Daoy (cell line): ENCODE measurements at places on chromosomes 5 and 9.

- no peak for DNase-seq
These were observed 867.1 kb downstream of the DTWD2 start for GRCh38 chr5:118121258-118121657.

GRCh38 chr5:89929173-89929572, 480.4 kb downstream of the CETN3 start:
- DNase-seq, result peak; percentile 8

- DNase-seq, result no peak
These were observed 23.9 kb downstream of the DCANP1 start for GRCh38 chr5:135423146-135423845.

DNA sequence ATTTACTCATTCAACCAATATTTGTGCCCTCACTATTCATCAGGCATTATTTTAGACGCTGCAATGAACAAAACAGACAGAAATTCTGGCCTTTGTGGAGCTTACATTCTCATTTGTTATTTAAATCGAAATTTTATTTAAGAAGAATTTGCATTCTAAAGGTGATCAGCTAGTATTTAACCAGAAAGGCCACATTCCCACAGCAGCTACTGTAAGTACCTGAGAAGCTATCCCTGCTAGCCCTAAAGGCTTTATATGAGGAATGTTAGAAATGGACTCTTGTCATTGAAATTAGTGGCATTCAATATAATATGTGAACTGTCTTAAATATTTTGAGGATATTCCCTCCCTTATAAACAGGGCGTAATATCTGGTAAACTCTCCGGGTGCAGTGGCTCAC, 35.0 kb upstream of the GOLM1 start:
- DNase-seq, result no peak

DNA sequence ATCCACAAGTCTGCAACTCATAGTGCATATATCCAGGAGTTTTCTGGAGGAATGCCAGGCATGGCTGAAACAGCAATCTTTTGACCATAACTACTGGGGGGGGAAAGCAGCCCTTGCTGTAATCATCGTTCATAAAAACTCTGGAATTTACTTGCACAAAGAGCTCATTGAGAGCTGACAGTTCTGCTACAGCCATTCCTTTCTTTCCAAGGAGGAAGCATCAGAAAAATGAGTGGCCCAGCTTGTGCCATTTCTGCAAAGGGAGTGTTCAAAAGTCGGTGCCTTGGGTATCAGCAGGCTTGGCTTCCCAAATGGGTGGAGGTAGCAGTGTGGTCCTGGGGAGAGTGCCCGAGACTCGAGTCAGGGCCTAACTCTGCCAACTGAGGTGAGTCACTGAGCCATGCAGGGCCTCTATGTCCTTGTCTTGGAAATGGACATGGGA, 101.5 kb downstream of the GCNT1 start:
- peak; percentile 57 for DNase-seq

DNA sequence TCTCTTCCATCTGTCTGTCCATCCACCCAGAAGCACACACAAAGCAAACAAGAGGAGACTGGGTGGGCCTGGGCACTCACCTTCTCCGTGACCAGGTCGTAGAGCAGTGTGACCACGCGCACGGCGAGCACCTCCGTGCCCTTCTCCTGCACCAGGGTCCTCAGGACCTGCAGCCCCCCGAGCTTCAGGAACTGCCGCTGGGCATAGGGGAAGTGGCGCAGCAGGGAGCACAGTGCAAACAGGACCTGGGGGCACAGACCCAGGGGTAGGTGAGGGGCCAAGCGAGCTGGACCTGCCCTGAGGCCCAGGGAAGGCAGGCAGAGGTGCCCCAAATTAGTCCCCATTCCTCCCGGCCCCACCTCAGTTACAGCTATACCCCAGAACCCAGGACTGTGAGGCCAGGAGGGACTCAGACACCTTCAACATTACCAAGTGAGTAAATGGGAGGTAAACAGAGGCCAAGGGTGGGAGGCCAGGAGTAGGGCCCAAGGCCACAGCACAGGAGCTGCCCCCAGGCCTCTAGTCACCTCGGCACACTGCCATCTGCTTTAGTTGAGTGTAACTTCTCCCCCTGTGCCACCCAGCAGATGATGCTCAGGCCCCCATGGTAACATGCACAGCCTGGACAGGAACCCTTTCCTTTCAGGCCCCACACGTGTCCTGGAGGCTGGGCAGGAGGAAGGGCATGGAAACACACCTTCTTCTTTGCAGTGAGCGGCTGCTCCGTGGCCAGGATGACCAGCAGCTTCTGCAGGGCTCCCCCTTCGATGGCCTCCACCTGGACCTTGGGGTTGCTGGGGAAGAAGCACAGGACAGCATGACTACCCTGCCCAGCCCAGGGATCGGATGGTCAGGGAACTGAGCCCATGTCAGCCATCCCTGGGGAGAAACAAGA, 76.2 kb upstream of the LRRTM2 start:
- DNase-seq, result no peak

GRCh38 chr5:157592594-157592993, 17.0 kb upstream of the ADAM19 start:
- no peak for DNase-seq

DNA sequence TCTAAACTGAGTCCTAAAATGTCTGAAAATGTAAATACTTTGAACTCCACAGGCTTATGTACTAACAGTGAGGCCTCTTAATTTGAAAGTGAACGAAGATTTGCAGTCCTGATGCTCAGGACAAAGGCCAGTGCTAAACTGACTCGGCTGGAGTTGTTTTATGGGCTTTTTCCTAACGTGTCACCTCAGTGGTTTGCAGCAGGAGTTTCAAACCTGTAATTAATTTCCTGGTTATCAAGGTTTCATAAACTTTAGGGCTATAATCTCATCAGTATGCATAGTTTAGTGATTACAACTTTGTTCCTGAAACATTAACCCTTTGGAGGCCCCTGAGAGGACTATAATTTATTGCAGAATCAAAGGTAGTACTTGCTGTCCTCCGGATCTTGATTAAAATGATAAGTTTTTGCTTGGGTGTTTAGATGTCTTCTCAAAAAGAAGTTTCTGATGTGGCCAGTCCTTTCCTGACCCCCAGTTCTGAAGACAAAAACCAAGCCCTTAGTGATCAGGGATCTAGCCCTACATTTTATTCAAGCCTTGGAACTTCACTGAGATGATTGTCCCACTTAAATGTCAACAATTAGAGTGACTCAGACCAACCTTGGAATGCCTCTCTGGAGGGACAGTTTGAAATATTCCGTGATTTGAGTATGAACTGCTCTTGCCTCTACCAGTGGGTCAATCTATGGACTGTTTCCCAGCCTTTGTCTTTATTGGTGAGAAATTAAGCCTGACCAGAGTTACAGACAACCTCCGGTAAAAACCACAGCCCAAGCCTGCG, 11.1 kb upstream of the S100Z start:
- DNase-seq, result peak; percentile 88

GRCh38 chr5:152532714-152533113, 127.6 kb upstream of the NMUR2 start:
- peak; percentile 34 for DNase-seq

GRCh38 chr5:174074369-174074768, 28.9 kb downstream of the NSG2 start:
- DNase-seq, result no peak

DNA sequence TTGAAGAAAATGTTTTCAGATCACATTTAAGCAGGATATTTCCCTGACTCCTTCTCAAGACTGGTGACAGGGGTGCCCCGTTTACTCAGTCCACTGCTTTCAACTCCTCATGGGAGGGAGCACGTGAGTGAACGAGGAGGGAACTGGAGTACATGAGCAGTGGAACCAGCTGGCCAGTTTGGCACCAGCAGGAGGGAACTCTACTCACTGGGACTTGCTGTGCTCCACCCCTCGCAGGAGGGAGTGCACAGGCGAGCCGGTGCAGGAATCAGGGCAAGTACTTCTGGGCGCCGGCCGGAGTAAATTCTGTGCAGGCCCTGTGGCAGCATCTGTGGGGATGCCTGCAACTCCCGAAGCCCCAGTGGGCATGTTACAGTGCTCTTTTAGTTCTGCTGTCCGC, 1941.1 kb upstream of the C9orf72 start:
- DNase-seq, result no peak

DNA sequence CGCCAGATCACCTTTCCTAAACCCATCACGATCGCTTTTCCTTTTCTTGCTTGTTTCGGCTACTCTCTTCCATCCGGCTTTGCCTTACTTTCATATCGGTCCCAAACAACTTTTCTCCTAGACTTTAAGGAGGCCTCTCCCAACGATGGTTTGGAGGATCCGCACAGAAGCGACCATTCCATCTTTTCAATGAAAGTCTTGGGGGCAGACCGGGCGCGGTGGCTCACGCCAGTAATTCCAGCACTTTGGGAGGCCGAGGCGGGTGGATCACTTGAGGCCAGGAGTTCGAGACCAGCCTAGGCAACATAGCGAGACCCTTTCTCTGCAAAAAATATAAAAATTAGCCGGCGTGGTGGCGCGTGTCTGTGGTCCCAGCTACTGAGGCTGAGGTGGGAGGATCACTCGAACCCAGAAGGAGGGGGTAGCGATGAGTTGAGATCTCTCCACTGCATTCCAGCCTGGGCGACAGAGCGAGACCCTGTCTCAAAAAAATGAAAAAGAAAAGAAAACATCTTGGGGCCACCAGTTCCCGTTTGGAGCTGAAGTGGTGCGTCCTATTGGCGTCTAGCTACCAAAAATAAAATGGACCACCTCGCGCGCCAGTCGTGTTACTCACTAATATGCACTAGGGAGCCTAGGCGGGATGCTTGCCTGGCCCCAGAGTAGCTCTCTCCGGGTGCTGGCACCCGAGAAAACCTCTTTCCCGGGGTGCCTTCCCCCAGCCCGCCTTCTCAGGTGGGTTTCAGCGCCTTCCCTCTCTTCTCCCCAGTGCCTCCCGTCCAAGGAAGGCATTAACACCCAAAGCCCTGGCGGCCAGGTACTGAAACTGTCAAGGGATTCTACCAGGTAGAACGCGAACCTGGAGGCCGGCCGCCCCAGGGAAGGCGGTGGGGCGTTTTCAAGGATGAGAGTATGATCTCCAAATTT, 800 bp upstream of the AP3B1 start:
- peak; percentile 26 for DNase-seq

DNA sequence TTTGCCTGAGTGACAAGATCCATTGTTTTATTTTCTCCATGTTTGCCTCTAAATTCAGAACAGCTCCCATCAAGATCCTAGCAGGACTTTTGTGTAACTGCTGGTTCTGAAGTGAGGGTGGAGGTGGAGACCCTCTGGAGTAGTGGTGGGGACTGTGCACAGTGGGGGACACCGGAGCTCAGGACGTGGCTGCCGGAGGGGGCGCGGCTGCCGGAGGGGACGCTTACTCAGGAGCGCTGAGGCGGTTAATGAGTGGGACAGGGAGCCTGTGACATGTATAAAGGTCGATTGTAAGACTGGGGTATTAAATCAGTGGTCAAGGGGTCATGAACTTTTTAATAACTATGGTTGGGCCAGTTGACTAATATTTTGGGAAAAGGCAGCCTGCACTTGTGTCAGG, 127.0 kb upstream of the CACNA1B start:
- no peak for DNase-seq

DNA sequence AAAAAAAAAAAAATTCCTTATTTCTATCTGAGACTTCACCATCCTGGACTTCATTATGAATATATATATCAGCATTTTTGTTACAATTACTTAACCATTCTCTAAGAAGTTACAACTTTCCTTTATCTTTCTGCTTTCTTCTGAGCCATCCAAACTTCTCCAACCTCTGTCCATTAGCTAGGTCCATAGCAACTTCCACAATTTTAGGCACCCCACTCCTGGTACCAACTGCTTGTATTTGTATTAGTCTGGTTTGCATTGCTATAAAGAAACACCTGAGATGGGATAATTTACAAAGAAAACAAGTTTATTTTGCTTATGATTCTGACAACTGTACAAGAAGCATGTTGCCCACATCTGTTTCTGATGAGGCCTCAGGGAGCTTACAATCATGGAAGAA, 182.1 kb downstream of the CDH9 start:
- DNase-seq, result no peak

GRCh38 chr9:28134446-28134976, 561.2 kb upstream of the C9orf72 start:
- DNase-seq, result no peak

GRCh38 chr5:151742870-151743294, 15.5 kb downstream of the ATOX1 start:
- peak; percentile 75 for DNase-seq

DNA sequence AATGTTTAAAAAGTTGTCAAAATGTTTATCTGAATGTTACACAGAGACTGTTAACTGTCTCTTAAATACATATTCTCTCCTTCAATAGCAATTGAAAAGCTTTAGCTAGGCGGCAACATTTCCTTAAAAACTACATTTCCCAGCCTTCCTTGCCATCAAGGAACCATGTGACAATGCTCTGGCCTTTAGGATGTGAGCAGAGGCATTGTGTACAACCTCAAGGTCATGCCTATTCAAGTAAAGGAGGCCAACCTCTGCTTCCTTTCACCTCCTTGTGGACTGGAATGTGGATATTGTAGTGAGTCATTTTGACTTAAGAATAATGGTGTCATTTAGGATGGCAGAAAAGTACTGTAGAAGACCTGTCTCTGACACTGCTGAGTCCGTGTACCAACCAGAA, 23.7 kb upstream of the MROH2B start:
- DNase-seq, result no peak

- peak; percentile 94 for DNase-seq
These were observed 47.4 kb downstream of the VAV2 start for GRCh38 chr9:133944746-133945135.

DNA sequence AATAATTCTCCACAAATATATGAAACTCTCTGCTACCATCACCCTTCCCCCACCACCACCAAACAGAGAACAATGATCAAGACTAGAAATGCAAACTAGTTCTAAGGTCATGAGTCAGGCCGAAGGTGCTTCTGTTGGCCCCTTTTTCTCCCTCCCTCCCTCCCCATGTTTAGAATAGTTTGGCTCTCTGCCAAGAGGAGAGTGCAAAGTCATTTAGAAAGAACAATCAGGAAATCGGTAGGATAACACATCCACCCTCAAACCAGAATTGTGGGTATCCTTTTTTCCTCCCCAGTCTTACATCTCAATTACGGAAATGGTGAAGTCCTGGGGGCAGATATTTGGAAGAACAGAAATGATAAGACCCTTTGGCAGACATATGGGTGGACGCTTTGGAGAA, 170.1 kb downstream of the SLF1 start:
- DNase-seq, result no peak

DNA sequence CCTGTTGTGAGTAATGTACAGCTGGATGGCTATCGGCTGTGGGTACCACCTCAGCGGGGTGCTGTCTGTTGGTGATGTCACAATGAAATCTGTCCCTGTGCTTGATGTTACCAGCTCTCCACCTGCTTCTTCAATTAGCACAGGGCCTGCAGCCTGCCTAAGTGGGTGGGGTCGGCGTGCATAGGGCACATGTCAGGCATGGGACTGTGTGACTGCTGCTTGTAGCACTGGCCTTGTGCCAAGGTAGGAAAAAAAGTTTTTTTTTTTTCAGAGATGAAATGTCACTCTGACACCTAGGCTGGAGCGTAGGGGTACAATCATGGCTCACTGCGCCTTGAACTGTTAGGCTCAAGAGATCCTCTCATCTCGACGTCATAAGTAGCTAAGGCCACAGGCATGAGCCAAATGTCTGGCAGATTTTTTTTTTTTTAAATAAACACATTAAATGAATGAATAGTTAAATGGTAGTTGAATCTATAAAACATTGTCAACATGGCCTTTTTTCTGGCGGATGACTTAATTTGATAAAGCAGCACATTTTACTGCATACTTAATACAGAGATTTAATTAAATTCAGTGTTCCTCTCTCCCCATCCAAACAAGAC, 222.5 kb downstream of the NXNL2 start:
- DNase-seq, result no peak

- no peak for DNase-seq
These were observed 12.2 kb downstream of the IL9 start for GRCh38 chr5:135883441-135883840.
